Ascending aorta (tissue), 2 donors: ENCODE measurements at places on chromosomes 4 and X.
A peak's percentile ranks its signal among the peaks of the same experiment; 100 is the strongest.

DNA sequence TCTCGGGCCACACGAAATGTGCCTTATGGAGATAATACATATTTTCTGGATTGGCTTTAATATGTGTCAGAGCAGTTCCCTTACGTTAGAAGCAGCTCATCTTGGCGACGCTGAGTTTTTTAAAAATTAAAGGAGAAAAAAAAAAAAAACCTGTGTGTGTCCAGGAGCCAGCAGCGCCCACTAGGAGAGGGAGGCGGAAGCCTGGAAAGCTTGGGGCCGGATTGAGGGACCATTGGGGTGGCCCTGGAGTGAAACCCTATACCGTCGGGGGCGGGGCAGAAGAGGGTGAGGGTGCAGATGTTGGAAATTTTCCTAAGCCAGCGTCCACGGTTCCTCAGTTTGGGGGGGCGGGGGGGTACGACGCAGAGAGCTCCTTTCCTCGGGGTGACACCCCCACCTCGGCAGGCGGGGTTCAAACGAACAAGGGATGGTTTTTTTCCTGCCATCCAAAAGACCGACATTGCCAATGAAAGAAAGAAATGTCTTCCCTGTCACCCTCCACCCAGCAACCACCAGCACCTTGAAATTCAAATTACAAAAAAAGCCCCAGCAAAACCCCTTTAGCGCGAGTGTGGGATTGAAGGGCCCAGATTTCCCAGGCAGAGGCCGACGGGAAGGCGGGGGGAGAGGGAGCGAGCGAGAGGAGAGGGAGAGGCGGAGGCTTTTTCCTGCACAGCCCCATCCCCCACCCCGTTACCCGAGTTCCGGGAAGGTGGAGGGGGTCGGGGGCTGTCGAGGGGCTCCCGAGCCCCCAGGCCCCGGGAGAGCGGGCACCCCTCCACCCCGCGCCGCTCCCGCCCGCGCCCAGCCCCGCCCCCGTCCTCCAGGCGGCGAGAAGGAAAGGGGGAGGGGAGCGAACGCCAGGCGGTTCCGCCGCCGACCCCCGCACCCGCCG lies 859 bp downstream of the SMARCA1 start:
- peak; percentile 72 for DNase-seq

DNA sequence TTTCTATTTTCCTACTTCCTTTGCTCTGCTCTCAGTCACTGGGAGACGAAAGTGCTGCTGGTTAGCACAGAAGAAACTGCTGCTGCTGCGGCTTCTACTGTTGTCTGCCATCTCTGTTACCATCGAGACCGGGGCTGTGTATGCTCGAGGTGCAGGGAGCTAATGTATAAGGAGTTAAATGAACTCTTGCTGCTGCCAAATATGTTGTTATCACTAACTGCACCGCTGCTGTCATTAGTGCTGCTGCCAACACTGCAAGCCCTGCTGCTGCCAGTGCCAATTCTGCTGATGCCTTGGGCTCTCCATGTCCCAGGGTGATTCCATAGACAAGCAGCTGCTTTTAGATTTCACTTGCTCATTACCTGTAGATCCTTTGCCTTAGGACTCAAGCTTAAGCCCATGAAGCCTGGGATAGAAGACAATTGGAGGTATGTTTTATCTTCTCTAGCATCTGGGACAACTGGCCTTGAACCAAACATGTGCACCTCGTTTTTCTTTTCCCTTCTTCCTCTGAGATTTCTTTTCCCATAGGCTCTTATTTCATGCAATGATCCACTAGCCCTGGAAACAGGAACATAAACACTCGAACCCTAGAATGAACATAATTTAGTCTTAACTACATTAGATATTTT lies 107.8 kb downstream of the CCSER1 start:
- no peak for DNase-seq

GRCh38 chr4:123419885-123420755 lies 23.5 kb downstream of the SPRY1 start:
- no peak for DNase-seq

DNA sequence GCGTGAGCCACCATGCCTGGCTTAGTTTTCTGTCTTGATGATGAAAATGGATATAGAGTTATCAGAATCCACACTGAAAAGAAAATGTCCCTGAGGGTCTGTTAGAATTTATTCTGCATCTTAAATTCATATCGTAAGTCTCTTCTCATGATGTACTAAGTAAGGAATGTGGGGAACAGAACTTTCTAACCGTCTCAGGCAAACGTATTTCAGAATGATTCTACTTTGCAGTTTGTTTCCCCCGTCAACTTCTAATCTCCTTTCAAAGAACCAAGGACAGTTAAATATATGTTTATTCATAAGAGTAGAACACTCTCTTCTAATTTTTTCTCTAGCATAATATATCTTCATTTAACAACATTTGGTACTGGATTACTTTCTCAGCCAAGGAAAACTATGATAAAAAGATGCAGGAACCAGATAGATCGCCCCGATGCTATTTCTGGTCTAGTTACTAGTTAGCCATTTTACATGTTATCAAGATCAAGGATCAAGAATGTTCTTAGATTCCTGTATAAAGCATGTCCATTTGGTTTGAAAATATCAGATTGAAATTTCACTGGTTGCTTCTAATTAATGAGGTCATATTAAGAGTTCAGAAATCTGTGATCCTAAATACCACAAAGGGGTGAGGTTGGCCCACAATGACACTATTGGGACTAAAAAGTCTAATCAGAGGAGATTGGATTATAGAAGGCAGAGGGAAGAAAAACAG lies 49.5 kb downstream of the METTL14 start:
- DNase-seq = no peak

DNA sequence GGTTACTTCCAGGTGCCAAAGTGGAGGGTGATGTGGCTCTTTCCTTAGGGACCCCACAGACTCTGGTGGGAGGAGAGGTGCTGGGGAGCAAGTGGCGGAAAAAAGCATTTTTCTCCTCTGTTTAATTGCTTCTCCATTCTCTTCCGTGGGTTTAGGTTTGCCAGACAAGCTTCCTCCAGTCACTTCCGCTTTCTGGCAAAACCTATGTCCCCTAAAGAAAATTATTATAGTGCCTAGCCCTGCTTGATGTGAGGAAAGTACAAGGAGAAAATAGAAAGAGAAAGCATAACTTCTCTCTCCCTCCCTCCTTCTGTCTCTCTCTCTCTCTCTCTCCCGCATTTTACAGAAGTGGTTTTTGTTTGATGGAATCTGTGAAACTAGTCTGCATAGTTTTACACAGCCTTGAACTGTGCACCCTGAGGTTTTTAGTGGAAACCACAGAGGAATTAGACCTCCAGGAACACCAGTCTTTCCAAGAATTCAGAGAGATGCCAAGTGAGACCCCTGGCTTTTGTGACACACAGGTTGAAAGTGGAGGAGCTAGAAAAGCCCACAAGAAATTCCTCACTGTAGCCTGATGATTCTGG lies 231.1 kb upstream of the ANXA3 start:
- no peak for DNase-seq

DNA sequence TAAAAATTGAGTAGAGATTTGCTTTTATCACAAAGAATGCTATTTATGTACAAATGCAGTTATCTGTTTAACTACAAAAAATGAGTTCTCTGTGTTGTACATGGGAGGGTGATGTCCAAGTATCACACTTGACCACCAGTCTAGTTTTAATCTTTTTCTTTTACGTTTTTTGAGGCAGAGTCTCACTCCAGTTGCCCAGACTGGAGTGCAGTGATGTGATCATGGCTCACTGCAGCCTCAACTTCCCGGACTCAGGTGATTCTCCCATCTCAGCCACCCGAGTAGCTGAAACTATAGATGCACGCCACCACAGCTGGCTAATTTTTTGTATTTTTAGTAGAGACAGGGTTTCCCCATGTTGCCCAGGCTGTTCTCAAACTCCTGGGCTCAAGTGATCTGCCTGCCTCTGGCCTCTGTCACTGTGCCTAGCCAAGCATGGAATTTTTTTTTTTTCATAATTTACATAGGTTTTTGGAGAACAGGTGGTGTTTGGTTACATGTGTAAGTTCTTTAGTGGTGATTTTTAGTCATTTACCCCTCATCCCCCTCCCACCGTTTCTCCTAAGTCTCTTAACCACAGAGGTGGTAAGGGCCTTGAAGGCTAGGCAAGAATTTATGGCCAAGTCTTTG lies 47.9 kb upstream of the RPA4 start:
- no peak for DNase-seq
